NCI-H1105 (cell line): ENCODE measurements at places on chromosomes 12 and 14.

DNA sequence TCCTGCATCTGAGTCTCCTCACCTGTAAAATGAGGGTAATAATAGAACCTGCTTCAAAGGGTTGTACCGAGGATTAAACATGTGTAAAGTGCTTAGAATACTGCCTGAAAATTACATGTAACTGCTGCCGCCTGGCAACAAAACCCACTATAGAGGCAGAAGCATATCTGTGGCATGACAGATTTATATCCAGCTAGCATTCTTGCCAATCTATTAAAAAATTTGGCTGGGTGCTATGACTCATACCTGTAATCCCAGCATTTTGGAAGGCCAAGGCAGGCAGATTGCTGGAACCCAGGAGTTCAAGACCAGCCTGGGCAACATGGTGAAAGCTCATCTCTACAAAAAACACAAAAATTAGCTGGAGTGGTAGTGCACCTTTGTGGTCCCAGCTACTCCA, 16.4 kb upstream of the KSR2 start:
- DNase-seq = no peak

- DNase-seq = peak; percentile 65
Observed at GRCh38 chr14:73714656-73715081, 485 bp upstream of the PNMA1 start.

GRCh38 chr12:5017638-5018348, 25.9 kb upstream of the KCNA5 start:
- no peak for DNase-seq

DNA sequence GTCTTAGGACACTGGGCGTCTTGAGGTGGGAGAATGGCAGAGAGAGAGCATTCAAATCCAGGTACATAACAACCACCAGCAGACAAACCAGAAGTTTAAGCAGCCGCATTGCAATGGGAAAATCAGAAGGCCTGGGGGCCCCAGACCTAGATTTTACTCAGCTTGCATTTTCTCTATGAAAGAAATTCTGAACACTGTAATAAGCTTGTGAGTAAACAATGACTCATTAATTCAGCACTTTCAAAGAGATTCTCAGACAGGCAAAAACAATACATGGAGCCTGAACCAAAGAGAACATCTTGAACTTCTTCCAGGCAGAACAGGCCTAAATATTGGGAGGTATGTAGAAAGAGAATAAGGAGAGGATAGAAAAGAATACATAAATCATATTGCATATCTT, 69.8 kb upstream of the IFNG-AS1 start:
- no peak for DNase-seq

- DNase-seq = no peak
Observed at GRCh38 chr14:63650256-63650952, 8.7 kb upstream of the WDR89 start.

DNA sequence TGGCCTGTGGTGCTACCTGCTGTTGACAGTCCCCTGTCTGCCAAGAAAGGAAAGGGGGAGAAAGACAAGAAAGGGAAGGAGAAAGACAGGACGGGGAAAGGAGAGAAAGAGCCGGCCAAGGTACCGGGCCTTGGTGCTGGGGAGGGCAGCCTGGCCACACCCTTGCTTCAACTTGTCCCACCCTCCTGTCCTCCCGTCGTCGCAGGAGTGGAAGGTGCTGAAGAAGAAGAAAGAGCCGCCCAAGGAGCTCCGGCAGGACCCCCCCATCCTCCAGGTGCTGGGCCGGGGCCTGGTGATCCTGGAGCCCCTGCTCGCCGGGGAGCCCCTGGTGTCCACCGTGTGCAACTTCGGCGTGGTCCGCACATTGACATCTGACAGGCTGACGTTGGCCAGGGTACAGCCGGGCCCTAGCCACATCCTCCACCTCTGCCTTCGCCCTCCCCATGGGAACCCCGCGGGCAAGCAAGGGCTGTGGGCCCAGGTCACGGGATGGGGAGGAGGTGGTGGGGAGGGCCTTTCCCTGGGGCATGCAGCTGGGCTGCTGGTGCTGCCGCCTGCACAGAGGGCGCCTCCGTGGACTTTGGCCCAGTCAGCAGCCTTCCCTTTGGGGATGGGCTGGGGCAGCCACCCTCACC, 2.9 kb upstream of the B3GNT4 start:
- DNase-seq = no peak

DNA sequence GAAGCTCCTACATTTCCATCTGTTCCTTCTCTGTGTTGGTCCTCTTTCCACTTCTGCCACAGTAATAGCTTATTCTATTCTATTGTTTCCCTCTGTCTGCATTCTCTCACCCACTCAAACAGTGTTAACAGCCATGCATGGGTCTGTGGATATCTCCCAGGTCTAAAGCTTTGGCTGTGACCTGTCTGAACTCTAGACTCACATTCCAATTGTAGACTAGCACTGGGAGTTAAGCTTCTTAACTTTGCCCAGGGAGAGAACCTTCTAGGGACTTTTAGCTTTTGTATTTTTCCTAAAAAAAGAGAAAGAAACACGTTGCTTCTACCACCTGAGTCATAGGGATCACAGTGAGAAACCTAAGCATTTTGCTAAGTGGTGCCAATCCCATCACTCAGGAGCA, 36.7 kb downstream of the PTPRR start:
- DNase-seq = no peak

- no peak for DNase-seq
Observed at GRCh38 chr14:68041876-68042354, 222.3 kb downstream of the RAD51B start.

DNA sequence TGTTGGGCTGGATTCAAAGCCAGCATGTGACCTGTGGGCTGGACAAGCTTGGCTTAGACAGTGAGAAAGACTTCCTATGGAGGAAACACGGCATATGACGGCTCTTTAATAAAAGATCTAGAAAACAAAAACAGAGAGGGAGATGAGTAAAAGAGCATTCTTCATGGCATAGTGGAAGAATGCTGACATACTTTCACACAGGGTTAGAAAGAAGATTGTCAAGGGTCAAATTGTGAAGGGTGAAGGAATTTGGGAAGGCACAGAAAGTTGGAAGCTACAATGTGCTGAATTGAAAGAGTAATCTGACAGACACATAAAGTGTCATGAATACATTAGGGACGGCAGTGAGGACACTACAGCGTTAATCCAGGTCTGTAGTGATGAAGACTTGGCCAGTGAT, 63.4 kb downstream of the GALNT4 start:
- DNase-seq = no peak

GRCh38 chr12:100553936-100554335, 19.5 kb upstream of the GAS2L3 start:
- DNase-seq = no peak

DNA sequence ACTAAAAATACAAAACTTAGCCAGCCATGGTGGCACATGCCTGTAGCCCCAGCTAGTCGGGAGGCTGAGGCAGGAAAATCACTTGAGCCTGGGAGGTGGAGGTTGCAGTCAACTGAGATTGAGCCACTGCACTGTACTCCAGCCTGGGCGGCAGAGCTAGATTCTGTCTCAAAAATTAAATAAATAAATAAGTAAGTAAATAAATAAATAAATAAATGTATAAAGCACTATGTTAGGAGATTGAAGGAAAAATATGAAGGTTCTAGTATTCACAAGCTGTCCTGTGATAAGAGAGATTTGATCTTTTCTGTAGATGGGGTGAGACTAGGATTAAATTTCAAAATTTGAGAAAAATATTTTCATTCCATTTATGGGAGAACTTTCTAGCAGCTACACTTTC, 5.7 kb downstream of the DNAJC22 start:
- no peak for DNase-seq

DNA sequence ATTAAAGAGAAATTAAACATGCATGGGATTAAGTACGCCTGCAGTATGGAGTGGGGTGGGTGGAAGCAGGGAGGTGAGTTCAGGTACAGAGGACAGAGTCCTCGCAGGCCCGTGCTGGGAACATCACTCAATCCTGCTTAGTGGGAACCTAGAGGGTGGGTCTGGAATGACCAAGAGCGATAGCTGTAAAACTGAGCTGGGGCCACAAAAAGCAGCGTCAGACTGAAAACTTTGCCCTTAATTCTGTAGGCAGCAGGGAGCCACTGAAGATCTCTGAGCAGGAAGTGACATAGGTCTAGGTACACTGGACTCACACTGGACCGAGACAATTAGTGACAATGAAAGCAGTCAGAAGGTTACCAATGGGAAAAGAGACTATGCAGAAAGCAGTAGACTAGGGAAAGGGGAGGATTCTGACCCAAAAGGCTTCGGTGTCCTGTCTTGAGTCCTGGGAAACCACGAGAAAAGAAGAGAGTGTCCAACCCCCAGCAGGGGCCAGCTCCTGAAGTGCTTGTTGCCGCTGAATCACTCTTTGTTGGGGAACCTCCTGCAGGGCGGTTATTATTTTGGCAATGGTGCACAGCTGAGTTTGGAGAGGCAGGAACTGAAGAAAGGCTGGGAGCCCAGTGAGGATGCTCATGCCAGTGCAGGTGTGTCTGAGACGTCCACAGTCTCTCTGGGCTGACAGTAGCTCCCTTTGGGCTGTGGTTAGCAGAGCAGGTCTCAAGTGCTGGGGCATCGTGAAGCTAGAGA, 97.4 kb downstream of the PLXNC1 start:
- no peak for DNase-seq

DNA sequence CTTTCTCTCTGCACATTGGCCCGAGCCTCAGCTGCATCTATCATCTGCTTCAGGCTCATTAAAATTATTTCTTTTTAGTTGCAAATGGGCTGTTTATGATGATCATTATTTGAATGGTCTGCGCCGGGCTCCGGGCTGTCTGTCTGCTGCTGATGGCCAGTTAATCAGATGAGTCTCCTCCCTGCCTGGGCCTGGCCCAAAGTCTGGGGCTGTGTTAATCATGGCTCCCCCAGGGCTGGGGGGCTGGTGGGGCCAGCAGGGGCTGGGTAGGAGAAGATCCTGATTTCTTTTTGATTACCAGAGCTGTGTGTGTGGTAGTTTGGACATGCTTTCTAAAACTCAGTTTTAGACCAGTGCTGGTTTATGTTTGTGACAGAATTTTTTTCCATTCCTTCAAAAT, 159.1 kb downstream of the PHETA1 start:
- peak; percentile 49 for DNase-seq

GRCh38 chr14:64549791-64550620, at the start of gene PPP1R36:
Gene PPP1R36, plus strand, starts transcription at chr14:64549961. Its CDS starts 37 bp downstream, at chr14:64549998.
- DNase-seq = peak; percentile 73

DNA sequence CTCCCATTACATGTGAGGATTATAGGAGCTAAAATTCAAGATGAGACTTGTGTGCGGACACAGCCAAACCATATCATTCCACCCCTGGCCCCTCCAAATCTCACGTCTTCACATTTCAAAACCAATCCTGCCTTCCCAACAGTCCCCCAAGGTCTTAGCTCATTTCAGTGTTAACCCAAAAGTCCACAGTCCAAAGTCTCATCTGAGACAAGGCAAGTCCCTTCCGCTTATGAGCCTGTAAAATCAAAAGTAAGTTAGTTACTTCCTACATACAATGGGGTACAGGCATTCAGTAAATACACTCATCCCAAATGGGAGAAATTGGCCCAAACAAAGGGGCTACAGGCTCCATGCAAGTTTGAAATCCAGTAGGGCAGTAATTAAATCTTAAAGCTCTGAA, 76.1 kb downstream of the CRADD start:
- no peak for DNase-seq

DNA sequence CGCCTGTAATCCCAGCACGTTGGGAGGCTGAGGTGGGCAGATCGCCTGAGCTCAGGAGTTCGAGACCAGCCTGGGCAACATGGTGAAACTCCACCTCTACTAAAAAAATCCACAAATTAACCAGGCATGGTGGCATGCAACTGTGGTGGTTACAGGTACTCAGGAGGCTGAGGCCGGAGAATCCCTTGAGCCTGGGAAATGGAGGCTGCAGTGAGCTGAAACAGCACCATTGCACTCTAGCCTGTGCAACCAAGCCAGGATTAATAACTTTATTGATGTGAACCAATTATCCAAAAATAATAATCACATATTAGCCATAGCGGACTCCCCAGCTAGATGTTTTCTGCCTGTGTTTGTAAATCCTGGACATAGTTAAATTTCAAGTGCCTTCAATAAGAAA, 1.8 kb upstream of the NUDT4 start:
- no peak for DNase-seq

- DNase-seq = peak; percentile 95
Observed at GRCh38 chr14:95290871-95291431, 28.8 kb downstream of the CLMN start.

DNA sequence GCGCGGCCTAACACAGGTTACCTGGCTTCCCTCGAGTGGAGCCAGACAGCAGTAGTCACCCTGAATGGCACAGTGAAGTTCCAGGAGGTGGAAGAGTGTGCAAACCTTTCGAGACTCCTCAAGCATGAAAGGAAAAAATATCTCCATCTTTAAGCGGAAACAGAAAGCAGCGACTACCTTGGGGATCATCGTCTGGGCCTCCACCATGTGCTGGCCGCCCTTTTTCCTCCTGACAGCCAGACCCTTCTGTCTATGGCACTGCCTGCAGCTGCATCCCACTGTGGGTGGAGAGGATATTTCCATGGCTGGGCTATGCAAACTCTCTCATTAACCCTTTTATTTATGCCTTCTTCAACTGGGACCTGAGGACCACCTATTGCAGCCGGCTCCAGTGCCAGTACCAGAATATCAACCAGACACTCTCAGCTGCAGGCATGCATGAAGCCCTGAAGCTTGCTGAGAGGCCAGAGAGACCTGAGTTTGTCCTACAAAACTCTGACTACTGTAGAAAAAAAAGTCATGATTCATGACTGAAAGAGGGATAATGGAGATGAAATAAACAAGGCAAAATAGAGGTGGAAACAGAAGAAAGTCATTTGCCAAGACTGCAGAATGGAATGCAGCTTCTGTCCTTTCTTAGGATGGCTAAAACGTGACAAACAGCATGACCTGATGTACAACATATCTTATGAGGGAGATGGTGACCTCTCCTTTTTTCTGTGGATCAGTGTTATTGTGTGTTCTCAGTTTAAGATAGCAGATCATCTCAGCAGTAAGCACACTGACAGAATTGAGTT, 2.4 kb upstream of the HEBP1 start:
- DNase-seq = no peak

DNA sequence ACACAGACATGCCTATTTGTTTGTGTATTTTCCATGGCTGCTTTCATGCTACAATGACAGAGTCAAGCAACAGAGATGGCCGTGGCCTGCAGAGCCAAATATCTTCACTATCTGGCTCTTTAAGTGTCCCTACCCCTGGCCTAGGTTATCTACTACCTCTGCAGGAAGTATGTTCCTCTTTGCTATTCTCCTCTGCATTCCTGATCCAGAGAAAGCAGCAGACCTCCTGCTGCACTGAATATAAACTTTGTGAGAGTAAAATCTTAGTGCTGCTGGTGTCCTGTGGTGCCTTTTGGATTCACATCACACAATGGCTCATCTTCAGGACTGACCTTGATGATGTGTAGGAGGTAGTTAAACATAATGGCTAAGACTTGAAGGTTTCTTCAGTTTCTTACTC, 233.4 kb downstream of the IPO8 start:
- DNase-seq = no peak

DNA sequence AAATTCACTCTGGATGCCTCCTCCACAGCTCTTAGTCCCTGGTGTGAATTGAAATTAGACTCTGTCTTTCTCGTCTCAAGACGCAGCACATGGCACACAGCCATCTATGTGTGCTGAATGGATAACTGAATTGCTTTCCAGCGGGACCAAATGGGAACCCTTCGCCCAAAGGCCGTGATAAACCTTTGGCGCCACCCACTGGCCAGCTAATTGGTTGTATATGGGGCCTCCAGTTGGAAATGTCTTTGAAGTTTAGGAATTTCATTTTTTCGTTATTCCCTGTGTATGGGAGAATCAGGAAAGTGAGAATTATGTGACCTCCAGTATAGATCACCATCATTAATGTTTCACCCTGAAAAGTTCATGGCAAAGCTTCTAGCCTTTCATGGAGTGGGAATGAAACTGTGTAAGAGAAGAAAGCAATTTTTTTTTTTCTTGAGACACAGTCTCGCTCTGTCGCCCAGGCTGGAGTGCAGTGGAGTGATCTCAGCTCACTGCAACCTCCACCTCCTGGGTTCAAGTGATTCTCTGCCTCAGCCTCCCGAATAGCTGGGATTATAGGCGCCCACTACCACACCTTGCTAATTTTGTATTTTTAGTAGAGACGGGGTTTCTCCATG, 9.8 kb upstream of the HSP90AA1 start:
- peak; percentile 71 for DNase-seq
